Inflammatory macrophage treated with lipopolysaccharide for 4 hours (primary cell): ENCODE measurements at places on chromosomes 7 and 10.

DNA sequence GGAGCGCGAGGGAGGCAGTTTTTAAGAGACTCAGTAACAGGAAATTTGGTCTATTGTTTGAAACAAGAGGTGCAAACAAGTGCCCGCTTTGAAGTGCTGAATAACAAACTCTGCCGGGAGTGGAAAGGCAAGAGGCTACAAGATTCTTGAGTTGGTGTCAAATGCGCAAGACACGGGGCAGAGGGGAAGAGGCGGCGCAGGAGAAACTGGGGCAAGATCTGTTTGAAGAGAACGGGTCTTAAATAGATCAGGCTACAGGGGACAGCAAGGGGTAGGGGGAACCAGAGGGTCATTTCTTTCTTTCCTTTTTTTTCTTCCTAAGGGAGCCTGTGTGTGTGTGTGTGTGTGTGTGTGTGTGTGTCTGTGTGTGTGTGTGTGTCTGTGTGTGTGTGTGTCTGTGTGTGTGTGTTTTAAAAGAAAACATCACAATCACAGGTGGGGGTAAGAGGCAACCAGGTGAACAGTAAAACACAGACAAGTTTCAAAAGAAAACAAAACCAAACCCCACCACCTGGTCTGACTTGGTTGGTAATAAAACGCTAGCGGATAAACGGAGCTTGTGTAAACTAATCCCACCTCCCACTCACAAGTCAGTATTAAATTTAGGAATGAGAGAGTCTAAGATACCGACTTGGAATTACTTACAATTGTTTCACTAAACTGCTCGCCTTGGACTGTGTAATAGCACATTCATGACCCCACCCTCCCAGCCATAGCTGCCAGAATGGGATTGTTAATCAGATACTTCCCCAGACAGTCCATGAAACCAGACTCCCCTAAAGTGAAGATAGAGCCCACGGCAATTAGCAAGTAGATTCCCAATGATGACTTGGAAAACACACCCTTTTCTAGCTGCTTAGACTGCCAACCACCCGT is 13.1 kb upstream of the CUX1 start:
- no peak for DNase-seq

DNA sequence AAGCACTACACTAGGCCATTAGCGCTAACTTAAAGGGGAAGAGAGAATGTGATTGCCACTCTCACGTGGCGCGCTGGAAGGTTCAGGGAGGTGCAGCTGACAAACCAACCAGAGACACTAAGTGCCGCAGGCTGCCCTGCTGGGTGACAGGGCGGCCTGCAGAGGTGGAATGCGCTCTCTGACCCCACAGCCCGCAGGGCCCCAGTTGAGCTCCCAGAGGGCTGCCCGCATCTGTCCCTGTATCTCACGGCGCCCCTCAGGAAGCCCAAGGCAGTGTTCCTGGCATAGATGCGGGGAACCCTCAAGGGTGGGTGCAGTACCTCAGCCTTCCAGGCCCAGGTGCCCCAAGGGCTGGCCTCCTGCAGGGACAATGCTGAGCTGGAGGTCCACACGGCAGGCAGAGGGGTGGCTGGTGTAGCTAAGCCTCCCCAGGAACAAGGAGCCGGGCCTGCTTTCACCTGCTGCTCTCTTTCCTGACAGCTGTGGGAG is 66.6 kb downstream of the CALML3 start:
- DNase-seq = no peak

GRCh38 chr10:79082631-79083596 is 14.1 kb downstream of the ZMIZ1 start:
- no peak for DNase-seq

DNA sequence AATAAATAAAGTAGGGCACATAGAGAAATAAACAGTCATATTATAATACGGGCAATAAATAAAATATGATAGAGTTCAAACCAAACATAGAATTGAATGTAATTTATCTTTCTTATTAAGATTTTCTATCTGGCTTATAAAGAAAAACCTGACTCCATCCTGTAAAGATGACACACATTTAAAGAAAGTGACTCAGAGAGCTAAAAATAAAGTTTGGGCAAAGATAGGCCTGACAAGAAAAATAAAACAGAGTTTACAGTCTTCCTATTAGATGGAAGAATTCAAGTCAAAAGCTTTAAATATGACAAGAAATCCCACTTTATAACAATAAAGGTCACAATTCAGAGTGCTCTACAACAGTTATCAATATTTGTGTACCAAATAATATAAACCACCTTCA is 580.6 kb downstream of the PHTF2 start:
- DNase-seq = no peak
